ENCODE measurements at places on chromosomes 1 and 21. TPM values are rescaled to one million over a fixed set of nuclear protein-coding genes. Genes with fewer than 3 reads are reported as not detected.

PROX1 gene
- total RNA-seq = 11.7 TPM

TAL1 gene
- total RNA-seq = 15.4 TPM

EXO1 gene
- total RNA-seq = 1.4 TPM

PEAR1 gene
- total RNA-seq = 14.8 TPM

LAMB3 gene
- total RNA-seq = 47.2 TPM

WNT3A gene
- total RNA-seq = 6.0 TPM

MYOC gene
- 3.2 TPM for total RNA-seq

RPTN gene
- not detected for total RNA-seq

GRCh38 chr1:240030236-240030635 lies 61.4 kb upstream of the FMN2 start:
- no peak for DNase-seq
- H3K4me3 ChIP-seq = no peak overlapping the region
- H3K27me3 ChIP-seq = no peaks in the 10 kb centered on the region
- no peak overlapping the region for H3K27ac ChIP-seq

DNA sequence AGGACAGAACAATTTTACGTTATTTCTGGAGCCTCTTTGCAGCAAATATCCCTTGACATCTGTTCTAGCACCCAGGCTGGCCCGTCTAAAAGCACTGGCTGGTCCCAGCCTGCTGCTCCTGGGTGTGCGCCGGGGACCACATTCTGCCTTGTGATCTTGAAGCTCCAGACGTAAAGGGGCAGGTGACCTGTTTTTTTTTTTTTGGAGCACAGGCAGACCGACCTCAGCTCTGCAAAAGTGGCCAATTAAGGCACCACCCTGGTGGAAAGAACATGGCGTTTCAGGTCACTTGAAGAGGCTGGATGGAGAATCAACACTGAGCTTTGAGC lies 13.8 kb upstream of the CAMTA1 start:
- H3K36me3 ChIP-seq = no peaks in the 10 kb centered on the region
- no peak overlapping the region for H3K4me3 ChIP-seq
- no peak for DNase-seq
- no peak overlapping the region for H3K27ac ChIP-seq

GRCh38 chr1:226485192-226485591 lies 63.4 kb upstream of the STUM start:
- H3K27me3 ChIP-seq = peaks cover 7% of the 10 kb centered on the region
- H3K27ac ChIP-seq = no peak overlapping the region
- no peaks in the 10 kb centered on the region for H3K4me1 ChIP-seq
- no peak for DNase-seq

- H3K27me3 ChIP-seq = no peaks in the 10 kb centered on the region
- H3K36me3 ChIP-seq = peaks cover 21% of the 10 kb centered on the region
- peaks cover 22% of the 10 kb centered on the region for H3K4me1 ChIP-seq
- H3K27ac ChIP-seq = no peak overlapping the region
Measured at GRCh38 chr1:22502202-22502601, 50.6 kb downstream of the ZBTB40 start.

DNA sequence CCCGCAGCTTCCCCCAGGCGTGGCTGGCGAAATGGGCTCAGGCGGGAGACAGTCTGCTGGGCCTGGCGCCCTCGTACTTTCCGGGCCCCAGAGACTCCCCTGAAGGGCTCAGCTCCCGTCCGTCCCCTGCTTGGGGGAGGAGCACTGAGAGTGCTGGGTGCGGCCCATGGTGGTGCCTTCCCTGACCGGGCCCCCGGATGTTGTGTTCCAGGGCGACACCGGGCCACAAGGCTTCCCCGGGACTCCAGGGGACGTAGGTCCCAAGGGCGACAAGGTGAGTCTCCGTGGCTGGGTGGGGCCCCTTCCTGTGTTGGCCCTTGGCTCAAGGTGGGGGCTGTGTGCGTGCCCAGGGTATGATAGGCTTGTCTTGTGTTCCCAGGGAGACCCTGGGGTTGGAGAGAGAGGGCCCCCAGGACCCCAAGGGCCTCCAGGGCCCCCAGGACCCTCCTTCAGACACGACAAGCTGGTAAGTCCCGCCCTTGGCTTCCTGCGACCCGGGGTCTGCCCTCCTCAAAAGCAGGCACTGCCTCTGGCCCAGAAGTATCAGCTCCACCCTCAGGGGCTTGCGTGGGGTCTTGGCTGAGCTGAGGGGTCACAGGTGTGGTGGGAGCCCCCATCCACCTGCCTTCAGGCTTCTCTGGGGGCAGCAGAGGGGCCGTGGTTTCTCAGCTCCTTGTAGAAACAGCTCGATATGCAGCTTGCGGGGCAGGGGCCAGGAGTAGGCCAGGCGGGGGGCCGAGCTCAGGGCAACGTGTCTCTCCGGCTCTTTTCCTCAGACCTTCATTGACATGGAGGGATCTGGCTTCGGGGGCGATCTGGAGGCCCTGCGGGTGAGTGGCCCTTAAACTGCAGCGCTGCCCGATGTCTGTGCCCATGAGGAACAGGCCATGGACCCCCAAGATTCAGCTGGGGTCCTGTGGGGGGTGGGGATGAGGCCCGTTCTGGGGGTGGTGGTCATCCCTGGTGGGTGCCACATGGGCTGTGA lies 62.3 kb downstream of the SLC19A1 start:
- no peaks in the 10 kb centered on the region for H3K27me3 ChIP-seq
- H3K4me1 ChIP-seq = peaks cover 20% of the 10 kb centered on the region
- no peak overlapping the region for H3K4me3 ChIP-seq

- H3K27me3 ChIP-seq = no peaks in the 10 kb centered on the region
- no peak for DNase-seq
- H3K4me1 ChIP-seq = no peaks in the 10 kb centered on the region
- no peak overlapping the region for H3K4me3 ChIP-seq
Measured at GRCh38 chr1:92739669-92740524, 45.0 kb downstream of the EVI5 start.

DNA sequence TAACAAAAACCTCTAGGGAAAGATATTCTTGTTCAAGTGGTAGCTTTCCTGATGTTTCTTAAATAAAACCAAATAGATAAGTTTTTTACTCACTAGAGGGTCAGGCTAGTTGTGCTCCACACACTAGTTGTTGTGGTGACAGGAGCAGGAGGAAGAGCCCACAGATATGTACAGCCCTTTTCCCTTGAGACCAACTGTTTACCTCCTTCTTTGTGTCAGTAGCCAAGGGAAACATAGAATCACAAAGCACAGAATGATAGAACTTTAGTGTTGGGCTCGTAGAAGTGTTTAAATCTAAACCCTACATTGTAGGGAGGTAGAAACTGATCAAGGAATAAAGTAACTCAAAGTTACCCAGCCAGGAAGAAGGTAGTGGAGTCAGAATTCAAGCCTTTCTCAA lies 309.0 kb downstream of the CTH start:
- H3K27me3 ChIP-seq = no peaks in the 10 kb centered on the region
- no peak overlapping the region for H3K27ac ChIP-seq
- DNase-seq = no peak
- no peak overlapping the region for H3K4me3 ChIP-seq

DNA sequence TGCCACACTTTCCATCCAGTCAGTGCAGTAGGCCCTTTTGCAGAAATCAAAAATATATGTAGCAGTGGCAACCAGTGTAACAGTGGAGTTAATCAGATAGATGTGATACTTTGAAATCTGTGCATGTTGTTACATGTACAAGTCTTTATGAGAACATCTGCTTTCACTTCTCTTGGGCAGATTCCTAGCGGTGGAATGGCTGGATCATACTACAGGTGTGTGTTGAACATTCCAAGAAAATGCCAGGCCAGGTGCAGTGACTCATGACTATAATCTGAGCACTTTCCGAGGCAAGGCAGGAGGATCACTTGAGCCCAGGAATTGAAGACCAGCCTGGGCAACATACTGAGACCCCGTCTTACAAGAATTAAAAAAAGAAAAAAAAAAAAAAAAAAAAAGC lies 55.3 kb downstream of the GNB1 start:
- H3K27me3 ChIP-seq = no peaks in the 10 kb centered on the region
- no peak for DNase-seq
- no peak overlapping the region for H3K27ac ChIP-seq
- peaks cover 46% of the 10 kb centered on the region for H3K36me3 ChIP-seq

GRCh38 chr1:25641931-25642573 lies 25.5 kb downstream of the MAN1C1 start:
- peak overlapping the region; percentile 58 for H3K27ac ChIP-seq
- H3K36me3 ChIP-seq = no peaks in the 10 kb centered on the region
- no peak overlapping the region for H3K4me3 ChIP-seq
- H3K4me1 ChIP-seq = peaks cover 21% of the 10 kb centered on the region
- DNase-seq = no peak
- no peaks in the 10 kb centered on the region for H3K27me3 ChIP-seq

- no peaks in the 10 kb centered on the region for H3K27me3 ChIP-seq
- peaks cover 36% of the 10 kb centered on the region for H3K4me1 ChIP-seq
- H3K36me3 ChIP-seq = peaks cover 57% of the 10 kb centered on the region
- H3K4me3 ChIP-seq = no peak overlapping the region
Measured at GRCh38 chr1:66359815-66360214, 174.1 kb upstream of the SGIP1 start.

- no peak for DNase-seq
- H3K36me3 ChIP-seq = peaks cover 21% of the 10 kb centered on the region
- H3K27ac ChIP-seq = no peak overlapping the region
- H3K4me1 ChIP-seq = no peaks in the 10 kb centered on the region
- no peaks in the 10 kb centered on the region for H3K27me3 ChIP-seq
Measured at GRCh38 chr21:39173716-39174680, 9.3 kb downstream of the PSMG1 start.

DNA sequence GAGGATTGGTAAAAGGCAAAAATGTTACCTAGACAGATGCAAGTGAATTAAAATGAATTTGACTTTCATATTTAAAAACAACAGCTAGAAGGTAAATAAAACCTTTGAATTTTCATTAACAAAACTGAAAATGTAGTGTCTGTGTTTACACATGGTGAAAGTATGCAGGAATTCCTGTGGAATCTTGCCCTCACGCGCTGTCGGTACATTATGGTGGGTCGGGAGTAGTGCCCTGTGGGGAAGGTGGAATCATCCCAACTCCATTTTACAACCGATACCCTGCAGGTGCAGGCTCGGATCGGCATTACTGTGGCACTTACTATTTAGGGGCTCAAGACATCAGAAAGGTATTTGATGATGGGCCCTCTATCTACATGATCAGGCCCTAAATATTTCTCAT lies 197.2 kb upstream of the MAP1LC3C start:
- no peaks in the 10 kb centered on the region for H3K4me1 ChIP-seq
- H3K36me3 ChIP-seq = no peaks in the 10 kb centered on the region
- no peaks in the 10 kb centered on the region for H3K27me3 ChIP-seq

DNA sequence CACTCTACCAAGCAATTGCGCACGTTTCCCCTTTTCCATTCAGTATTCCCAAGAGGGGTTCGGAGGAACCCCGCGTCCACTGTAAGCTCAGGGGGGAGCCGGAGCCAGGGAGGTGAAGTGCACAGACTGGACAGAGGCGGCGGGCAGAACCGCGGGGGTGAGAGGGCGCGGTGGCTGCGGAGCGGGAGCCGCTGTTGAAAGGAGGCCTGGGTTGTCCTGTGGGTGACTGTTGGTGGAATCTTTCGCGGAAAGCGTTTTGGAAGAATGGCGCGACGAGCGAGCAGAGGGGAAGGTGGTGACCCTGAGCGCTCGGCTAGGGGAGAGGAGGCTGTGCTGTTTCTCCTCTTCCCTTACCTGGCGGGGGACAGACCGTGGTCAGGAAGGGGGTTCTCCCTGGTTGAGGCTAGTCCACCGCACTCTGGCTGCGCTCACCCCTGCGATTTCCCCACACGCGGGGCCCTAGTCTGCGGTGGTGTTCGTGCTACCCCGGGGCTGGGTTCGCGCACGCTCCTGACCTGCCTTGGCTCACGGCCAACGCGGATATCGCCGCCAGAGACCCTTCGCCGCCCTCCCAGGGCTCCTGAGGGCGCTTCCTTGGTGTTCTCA lies 92.8 kb downstream of the PRKAB2 start:
- H3K4me3 ChIP-seq = no peak overlapping the region
- peaks cover 13% of the 10 kb centered on the region for H3K4me1 ChIP-seq
- H3K27ac ChIP-seq = no peak overlapping the region

- H3K4me1 ChIP-seq = no peaks in the 10 kb centered on the region
- H3K36me3 ChIP-seq = no peaks in the 10 kb centered on the region
- no peaks in the 10 kb centered on the region for H3K27me3 ChIP-seq
- no peak overlapping the region for H3K4me3 ChIP-seq
- DNase-seq = no peak
Measured at GRCh38 chr1:176701151-176701866, 238.3 kb downstream of the PAPPA2 start.

- no peaks in the 10 kb centered on the region for H3K4me1 ChIP-seq
- H3K4me3 ChIP-seq = no peak overlapping the region
- no peak for DNase-seq
Measured at GRCh38 chr1:81466961-81467360, 333.8 kb upstream of the ADGRL2 start.

DNA sequence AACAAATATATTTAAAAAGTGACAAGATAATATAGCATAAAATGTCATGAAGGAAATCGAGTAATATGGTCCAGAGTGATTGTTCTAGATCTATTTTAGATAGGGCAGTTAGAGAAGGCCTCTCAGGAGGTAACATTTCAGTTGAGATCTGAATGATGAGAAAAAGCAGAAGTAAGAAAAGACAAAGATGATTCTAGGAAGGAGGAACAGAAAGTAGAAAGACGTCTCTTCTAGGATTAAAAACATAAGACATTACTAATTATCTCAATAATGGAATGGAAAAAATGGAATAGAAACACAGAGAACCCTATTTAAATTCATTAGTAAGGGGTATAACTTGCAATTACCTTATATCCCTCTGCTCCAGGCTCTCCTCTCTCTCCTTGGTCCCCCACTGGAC lies 130.0 kb upstream of the ZNHIT6 start:
- no peaks in the 10 kb centered on the region for H3K36me3 ChIP-seq
- DNase-seq = no peak
- H3K27me3 ChIP-seq = no peaks in the 10 kb centered on the region
- H3K27ac ChIP-seq = no peak overlapping the region
- H3K4me3 ChIP-seq = no peak overlapping the region

DNA sequence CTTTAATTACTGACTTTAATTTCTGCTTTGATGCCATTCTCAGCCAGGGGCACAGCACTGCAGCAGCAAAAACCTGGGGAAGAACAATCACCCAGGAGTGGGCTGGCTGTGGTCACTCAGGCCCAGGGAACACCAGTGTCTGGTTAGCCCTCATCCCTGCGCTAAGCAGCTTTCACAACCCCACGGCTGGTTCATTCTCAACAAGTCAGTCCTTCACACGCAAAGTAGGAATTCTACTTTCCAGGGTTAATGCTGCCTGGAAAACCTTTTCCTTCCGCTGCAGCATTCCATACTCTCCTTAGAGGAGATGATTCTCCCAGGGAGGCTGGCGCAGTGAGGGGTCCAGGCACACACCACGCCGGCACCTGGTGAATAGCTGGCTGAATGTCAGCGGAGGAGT lies 24.3 kb upstream of the KCNE1 start:
- no peak overlapping the region for H3K4me3 ChIP-seq
- H3K27ac ChIP-seq = no peak overlapping the region
- no peaks in the 10 kb centered on the region for H3K4me1 ChIP-seq
- no peak for DNase-seq

DNA sequence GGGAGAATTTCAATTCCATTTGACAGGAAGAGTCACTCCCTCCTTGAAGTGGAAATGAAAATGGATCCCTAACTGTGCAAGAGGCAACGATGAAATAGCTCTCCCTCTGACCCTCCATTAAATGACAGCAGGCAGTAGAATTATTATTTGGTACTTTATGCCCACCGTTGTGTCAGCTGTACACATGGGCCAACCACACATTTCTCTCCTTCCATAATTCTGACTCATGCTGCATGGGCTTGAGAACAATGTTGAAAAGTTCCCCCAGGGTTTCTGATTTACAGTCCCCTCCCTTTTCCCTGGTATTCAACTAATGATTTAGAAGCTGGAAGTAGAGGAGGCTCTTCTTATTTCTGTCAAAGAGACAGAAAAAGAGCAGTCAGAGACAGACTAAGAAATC lies 103.5 kb downstream of the RGS7 start:
- DNase-seq = no peak
- no peaks in the 10 kb centered on the region for H3K36me3 ChIP-seq
- no peak overlapping the region for H3K27ac ChIP-seq
- no peaks in the 10 kb centered on the region for H3K4me1 ChIP-seq

Data from lower lobe of right lung (tissue), 2 donors.